ENCODE measurements at places on chromosomes 5 and 9.

GRCh38 chr5:72556351-72557166 is 49.3 kb upstream of the ZNF366 start:
- peak overlapping the region; percentile 29 for H3K4me3 ChIP-seq
- H3K4me1 ChIP-seq = peaks cover 23% of the 10 kb centered on the region
- H3K27me3 ChIP-seq = no peaks in the 10 kb centered on the region
- H3K27ac ChIP-seq = peak overlapping the region; percentile 56
- DNase-seq = peak; percentile 68

DNA sequence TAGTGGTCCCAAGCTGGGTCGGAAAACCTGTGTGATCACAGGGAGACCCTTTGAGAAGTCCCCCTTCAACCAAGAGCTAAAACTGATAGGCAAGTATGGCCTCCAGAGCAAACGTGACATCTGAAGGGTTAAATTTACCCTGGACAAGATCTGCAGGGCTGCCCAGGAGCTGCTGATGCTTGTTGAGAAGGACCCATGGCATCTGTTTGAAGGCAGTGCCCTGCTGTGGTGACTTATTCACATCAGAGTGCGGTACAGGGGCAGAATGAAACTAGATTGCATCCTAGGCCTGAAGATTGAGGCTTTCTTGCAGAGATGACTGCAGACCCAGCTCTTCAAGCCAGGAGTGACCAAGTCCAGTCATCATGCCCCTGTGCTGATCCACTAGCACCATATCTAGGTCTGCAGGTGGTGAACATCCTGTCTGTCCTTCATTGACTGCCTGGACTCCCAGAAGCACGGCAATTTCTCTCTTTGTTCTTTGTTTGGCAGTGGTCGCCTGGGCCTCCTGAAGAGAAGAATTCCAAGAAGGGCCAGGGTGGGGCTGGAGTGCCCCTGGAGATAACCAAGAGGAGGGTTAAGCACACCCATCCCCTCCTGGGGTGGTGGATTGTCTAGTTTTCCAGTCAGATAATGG is 25.7 kb upstream of the CHD1 start:
- H3K27ac ChIP-seq = no peak overlapping the region
- no peak overlapping the region for H3K4me3 ChIP-seq
- no peaks in the 10 kb centered on the region for H3K27me3 ChIP-seq

DNA sequence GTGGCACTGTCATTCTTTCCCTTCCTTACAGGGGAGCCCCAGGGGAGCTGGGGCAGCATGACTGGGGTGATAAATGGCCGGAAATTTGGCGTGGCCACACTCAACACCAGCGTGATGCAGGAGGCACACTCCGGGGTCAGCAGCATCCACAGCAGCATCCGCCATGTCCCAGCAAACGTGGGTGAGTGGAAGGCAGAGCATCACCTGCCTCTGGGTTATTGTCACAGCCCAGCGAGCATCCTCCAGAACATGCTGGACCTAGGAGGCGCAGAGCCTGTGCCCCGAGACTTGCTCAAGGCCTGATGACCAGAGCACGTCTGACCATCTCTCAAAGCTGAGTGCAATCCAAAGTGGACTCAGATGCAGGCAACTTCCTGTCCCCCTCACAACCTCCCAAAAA is 22.2 kb upstream of the ASS1 start:
- H3K27me3 ChIP-seq = peaks cover 35% of the 10 kb centered on the region
- H3K4me3 ChIP-seq = no peak overlapping the region
- H3K36me3 ChIP-seq = no peaks in the 10 kb centered on the region
- peaks cover 31% of the 10 kb centered on the region for H3K4me1 ChIP-seq

DNA sequence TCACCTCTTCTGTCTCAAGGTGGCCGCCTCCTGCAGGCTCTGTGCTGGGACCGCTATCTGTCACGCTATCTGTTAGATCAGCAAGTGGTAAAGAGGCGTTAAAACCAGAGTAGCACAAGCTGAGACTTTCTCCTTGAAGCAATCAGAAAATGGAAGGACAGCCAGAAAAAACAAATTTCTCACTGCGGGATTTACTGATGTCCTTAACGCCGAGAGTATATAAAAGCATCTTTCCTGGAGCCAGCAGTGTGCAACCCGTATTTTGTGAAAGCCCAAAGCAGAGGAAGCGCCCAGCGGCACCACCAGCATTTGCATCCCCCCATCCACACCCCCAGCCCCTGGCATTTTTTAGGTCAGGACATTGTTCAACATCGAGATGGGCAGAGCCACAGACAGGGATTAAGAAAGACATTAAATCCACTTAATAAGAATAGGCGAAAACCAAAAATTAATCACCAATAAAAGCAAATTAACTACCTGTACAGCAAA is 48.6 kb downstream of the DUSP1 start:
- peaks cover 15% of the 10 kb centered on the region for H3K4me1 ChIP-seq
- no peak overlapping the region for H3K27ac ChIP-seq
- DNase-seq = no peak
- H3K36me3 ChIP-seq = no peaks in the 10 kb centered on the region
- no peak overlapping the region for H3K4me3 ChIP-seq
